Kidney tubule cell (primary cell): ENCODE measurements at places on chromosomes 3 and 15.

GRCh38 chr3:52645549-52645948 is 40.2 kb downstream of the PBRM1 start:
- DNase-seq = no peak

DNA sequence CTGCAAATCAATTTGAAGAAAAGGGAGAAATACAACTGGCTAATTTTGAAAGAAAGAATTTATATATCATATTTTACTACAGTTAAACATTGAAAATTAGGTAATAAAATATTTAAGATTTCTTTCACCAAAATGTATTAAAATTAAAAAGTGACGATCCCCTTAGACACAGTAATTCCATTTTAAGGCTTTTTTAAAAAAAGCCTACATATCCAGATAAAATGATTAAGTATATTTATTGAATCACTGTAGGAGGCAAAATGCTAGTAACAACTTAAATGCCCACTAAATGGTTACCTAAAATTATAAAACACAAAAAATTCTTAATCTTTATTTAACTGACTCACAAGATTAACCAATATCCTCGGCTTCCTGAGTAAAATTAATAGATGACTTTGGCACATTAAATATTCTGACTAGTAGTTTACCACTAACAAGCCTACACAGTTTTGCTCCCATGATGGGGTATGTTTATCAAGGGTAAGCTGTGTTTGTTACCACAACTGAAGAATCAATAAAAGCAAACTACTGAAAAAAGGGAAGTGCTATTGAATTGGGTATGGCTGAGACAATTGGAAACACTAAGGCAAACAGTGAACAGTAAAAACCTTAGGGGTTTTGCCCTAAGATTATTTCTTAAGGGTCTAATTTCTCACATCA is 28.4 kb downstream of the ANKRD28 start:
- DNase-seq = peak; percentile 26

DNA sequence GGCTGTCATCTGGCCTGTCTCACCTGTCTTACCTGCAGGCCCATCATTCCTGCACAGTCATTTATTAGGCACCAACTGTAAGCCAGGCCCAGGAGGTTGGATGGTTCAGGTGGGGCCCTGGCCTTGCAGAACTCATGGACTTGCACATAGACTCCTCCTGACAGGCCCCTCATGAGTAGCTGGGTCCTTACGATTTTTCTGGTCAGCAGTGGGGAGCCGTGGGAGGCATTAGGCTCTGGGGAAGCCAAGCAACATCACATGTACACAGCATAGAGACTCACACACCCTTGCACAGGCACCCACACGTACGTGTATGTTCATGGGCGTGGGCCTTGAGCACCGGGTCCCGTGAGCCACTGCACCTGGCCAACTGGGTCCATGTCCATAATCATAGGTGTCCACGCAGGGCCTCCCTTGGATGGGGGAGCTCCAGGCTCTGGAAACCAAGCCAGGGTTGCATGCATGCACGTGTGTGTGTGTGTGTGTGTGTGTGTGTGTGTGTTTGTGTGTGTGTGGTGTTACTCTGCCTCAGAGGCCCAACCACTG is 20.3 kb downstream of the CISH start:
- DNase-seq = no peak

DNA sequence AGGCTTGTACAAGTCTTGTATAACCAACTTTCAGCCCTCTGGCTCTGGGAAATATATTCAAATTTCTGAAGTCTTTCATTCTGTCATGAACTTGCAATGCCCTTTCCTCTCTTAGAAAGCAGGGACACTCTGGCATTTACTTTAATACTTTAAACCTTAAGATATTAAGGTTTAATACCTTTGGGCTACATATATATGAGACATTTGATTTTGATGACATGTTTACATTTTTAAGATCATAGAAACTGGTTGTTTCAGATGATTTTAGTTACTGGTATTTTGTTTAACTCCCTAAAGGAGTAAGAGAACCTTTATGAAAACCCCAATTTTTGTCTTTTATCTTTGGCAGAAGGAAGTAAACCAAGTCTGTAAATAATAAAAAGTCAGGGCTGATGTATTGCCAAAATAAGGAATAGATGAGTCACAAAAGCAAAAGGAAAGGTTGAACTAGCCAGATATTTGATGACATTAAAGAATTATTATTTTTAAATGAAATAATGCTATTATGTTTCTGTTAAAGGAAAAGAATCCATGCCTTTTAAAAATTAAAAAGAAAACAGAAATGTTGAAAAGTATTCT is 579.0 kb upstream of the CBLB start:
- no peak for DNase-seq

GRCh38 chr3:188283347-188283746 is 129.4 kb downstream of the LPP start:
- DNase-seq = no peak

DNA sequence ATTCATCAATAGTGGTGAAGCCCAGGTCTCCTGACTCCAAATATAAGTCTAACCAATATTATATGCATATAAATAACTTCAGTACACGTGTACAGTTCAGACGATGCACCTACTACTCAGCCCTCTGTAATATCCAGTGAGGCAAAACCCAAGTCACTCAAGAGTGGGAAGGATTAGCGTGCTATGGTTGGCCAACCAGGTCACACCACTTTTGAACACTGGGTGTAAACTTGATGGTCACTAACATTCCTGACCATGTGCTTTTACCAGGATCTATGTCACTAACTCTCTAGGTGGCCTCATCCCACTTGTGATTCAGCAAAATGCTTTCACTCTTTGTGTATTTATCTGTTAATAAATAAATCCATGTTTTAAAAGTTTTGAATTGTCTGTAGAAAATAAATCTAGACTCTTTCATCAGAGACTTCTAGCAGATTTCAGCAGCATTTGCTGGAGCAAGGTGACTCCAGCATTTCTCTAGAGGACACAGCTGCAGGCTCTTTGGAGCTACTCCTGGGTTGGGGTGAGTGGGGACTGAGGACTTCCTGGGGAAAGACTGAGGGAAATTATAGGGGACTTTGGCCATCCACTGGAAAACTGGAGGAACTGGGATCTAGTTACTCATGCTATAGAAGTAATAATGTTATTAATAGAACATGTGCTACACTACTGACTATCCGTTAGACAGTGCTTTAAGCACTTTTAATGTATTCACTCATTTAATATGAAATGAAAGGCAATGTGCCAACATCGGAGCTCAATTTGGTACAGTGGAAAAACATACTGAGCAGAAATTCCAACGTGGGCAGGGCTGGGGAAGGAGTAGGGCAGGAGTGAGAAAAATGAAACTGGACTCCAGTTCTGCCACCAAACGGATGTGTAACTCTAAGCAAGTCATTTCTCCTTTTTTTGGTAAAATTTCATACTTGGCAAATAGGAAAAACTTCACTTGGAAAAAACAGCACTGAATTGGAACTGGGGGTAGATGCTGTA is 97.9 kb downstream of the RORA start:
- peak; percentile 57 for DNase-seq

DNA sequence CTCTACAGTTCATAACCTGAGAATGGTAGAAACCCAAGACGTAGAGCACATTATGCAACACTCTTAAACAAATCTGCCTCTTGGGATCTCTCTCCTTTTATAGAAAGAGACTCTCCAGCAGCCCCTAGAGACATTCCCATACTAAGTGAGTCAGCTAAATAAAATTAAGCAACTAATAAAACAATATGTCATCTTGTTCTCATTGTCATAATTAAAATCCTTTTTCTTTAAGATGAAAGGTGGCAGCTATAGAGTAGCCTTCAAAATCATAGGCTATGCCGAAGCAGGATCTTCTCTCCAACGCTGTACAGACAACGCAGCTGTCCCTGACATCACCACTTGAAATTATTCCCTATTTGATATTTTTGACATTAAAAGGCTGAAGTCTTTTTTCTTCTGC is 790.0 kb downstream of the FHIT start:
- DNase-seq = no peak

- DNase-seq = no peak
Observed at GRCh38 chr3:157443905-157444796, 7.5 kb downstream of the PTX3 start.

GRCh38 chr3:37921025-37921424 is 59.3 kb downstream of the CTDSPL start:
- no peak for DNase-seq

- peak; percentile 49 for DNase-seq
Observed at GRCh38 chr15:58980351-58980939, 7.0 kb upstream of the RNF111 start.

DNA sequence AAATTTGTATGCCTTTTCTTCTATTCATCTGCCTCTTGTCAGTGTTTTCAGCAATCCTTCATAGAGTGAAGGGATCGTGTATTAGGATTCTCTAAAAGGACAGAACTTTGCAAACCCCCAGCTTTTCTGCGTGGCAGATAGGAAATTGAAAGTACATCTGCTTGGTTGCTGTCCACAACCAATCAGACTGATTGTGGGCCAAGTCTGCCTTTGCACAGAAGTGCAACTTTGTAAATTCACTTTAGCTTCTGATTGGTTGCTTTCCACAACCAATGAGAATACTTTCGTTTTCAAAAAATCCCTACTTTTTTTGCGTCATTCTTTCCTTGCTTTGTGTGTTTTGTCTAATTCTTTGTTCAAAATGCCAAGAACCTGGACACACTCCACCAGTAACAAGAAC is 847.4 kb downstream of the FHIT start:
- no peak for DNase-seq

- DNase-seq = no peak
Observed at GRCh38 chr15:100784493-100785180, 95.0 kb upstream of the ALDH1A3 start.

DNA sequence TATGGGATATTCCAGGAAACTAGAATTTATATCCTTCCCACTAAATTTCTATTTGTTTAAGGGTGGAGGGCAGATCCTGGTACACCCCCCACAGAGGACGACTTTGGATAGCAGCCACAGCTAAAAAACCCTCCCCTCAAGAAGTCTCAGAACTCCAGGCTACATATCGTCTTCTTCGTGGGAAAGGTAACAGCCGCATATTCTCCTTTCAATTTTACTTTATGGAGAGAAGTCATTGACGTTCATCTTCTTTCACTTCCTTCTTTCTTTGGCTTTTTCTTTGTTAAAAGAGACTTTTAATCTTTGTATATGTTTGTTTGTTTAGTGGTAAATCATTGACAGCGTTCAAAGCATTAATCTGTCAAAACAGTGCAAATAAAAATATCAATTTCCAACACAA is 36.3 kb downstream of the TRIP4 start:
- DNase-seq = no peak

DNA sequence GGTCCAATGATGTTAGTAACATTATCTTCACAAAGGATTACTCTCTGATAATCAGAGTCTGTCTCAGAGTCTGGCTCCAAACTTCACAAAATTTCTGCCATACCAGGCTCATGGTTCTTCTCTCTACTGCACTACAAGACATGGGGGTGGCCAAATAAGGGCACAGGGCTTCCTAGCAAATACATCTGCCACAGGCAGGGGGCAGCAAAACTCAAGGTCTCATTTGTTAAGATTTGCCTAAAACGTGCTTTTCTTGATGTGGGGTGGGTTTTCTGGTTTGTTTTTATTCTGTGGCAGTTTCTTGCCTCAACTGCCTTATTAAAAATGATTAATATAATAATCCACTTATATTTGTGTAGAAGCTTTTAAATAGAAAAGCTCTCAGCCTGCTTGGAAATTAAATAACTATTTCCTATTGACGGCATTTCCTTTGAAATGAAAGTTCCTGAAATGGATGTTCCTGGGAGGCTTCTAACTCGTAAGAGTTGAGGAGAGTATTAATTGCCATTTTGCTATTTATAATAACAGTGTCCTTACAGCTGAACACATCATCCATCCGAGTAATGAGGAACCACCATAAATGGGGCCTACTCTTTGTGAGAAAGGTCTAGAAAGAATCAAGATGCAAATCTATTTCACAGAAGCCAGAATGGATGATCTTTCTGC is 53.8 kb downstream of the SST start:
- peak; percentile 63 for DNase-seq

- DNase-seq = no peak
Observed at GRCh38 chr3:117128133-117128532, 418.6 kb downstream of the TUSC7 start.

DNA sequence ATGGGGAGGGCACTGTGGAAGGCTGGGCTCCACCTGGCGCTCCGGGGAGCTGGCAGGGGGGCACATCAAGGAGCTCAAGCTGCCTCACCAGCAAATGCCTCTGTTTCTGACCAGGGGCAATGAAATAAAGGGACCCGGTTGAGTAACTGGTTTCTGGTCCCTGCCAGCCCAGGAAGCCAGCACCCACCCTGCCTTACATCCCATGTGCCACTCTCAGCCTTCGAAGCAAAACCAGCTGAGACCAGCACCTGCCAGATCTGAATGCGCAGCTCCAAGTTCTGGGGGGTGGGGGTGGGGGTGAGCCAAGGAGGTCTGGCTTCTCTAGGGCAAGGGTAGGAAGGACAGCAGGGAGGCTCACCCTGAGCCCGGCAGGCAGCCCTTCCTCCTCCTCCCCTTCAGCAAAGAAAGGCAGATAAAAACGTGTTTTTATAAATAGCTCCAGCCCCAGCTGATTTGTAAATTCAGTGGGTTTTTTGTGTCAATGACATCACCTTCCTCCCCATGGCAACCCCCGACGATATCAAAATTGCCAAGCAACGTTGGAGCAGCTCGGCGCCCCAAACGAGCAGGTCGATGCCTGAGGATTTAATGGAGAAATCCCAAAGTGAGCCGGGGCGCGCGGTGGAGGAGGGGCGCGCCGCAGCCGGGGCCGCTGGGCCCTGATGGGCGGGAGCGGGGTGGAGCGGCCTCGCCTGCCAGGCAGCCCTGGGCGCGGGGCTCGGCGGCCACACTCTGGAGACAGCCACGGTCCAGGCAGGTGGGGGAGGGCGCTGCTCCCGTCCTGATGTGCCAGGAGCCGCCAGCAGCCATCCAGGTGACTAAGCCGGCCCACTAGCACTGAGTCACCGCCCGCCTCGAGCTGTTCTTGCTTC is at the start of gene PAK6:
Gene PAK6, plus strand, starts transcription at position 532 of the 872 bp plus-strand sequence. CDS start 25,723 bp downstream, outside the sequence.
- DNase-seq = peak; percentile 91

GRCh38 chr3:192928720-192929119 is 11.1 kb upstream of the MB21D2 start:
- DNase-seq = no peak
